NCI-H510A (cell line): ENCODE measurements at places on chromosomes 1 and 21.
A peak's percentile ranks its signal among the peaks of the same experiment; 100 is the strongest.

DNA sequence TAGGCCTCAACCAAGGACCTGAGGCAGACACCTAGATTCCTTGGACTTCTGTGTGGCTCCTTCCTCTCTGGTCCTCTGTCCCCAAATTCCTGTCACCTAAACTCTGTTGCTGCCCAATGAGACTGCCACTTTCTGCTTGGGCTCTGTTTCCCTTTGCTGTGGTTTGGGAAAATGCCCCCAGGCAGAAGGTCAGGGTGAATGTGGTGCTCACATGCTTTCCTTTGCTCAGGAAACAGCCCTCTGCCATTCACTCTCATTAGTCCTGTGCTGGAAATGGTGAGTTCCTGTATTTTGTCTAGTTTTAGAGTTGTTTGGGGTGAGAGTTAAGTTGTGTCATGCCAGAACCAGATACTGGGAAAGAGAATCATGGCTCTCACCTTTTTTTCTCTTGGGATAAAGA, 22.7 kb upstream of the SHE start:
- no peak for DNase-seq

DNA sequence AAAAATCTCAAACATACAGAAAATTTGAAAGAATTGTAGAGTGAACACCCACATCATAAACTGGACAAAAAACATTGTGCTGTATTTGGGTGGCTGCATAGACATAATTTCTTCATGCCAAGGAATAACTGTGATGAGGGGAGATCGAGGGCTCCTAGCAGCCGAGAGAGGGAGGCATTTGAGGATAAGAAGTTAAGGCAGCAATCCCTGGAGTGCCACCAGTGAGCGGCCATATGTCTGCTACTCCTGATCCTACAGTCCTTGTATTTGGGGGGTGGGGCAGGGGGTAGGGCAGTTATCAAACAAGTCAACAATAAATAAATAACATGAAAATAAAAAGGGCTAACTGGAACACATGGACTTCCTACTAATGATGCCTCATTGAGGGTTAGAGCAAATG, 54.5 kb downstream of the ATP5PO start:
- DNase-seq = no peak

DNA sequence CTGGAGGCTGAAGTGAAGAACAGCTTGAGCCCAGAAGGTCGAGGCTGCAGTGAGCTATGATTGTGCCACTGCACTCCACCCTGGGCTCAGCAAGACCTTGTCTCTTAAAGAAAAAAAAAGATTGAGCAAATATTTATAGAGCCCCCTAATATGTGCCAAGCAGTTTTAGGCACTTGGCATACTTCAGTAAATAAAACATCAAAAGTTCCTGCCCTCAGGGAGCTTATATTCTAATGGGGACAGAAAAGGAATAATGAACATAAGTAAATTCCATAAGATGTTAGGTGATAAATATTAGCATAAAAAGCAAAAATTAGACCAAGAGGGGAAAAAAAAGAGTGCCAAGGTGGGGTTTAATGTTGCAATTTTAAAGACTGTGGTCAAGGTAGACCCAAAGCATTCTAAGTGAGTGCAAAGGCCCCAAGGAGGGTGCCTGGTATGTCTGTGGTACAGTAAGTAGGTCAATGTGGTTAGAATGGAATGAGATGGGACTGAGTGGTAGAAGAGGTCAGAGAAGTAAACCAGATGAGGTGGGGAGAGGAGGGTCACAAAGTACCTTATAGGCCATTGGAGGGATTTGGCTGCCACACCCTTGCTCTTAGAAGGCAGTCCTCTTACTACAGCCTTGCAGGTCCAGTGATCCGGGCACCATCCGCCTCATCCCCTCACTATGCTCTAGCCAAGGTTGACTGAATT, 2.2 kb upstream of the TOE1 start:
- DNase-seq = no peak

GRCh38 chr1:148307583-148308185, 155.6 kb upstream of the NBPF11 start:
- DNase-seq = no peak

GRCh38 chr1:36083635-36084496, at the start of gene TEKT2:
Gene TEKT2 (plus strand): TSS chr1:36084094. CDS start chr1:36084922, 828 bp downstream.
- DNase-seq = peak; percentile 87

DNA sequence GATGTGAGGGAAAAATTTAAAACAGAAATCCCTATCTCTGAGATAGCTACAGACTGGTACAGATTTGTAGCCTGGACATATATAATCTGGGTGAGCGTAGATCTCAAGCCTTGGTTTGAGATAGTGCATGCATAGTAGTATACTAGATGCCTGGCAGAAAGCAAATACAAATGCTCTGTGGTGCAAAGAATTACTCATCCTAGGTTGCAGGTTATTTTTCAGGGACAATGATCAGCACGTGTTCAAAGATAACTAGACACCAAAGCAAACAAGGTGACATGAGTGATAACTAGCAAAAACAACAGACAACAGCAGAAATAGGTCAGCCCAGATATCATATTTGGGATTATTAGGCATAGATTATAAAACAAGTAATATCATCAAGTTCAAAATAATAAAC, 292.5 kb downstream of the HLX start:
- no peak for DNase-seq
